ENCODE measurements at places on chromosomes 6 and 20.

DNA sequence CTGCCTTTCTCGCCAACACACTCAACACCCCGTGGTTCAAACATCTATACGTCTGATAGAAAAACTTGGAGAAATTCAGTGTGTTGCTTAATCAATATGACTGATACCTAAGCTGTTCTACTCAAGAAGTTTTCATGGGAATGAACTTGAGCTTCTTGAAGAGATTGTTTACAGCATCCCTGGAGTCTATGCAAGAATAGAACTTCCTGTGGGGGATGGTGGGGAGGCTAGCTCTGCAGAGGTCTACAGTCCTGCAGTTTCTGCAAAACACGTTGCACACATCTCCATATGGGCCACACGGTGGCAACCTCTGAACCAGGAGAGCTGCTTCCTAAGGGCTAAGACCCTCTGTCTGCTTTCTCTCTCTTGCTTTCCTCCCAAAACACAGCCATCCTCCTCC, 32.7 kb upstream of the FANCE start:
- no peak for DNase-seq

DNA sequence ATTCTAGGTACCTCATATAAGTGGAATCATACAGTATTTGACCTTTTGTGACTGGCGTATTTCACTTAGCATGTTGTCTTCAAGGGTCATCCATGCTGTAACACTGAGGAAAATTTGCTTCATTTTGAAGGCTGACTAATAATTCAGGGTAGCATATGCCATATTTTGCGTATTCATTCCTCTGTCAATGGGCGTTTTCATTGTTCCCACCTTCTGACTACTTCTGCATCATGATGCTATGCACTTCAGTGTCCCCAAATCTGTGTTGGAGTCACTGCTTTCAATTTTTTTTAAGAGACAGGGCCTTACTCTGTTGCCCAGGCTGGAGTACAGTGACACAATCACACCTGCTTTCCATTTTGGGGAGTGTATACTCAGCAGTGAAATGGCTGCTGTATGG, 51.6 kb downstream of the SYNDIG1 start:
- no peak for DNase-seq

DNA sequence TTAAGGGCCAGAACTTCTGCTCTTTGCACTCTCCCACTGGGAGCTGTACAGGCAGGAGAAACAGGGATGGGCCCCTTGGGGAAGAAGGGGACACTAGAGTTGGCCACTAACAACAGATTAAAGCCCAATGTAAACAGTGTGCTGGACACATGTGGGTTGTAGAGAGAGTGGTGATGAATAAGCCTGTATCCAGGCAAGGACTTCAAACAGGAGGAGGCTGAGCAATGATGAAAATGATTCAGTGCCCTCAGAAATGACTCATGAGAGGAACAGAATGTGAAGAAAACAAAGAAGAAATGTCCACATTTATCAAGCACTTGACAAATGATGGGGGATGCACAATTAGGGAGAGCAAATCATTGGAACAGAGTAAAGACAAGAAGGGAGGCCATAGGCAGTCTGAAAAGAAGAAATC, 242.3 kb downstream of the TBX18 start:
- DNase-seq: no peak

DNA sequence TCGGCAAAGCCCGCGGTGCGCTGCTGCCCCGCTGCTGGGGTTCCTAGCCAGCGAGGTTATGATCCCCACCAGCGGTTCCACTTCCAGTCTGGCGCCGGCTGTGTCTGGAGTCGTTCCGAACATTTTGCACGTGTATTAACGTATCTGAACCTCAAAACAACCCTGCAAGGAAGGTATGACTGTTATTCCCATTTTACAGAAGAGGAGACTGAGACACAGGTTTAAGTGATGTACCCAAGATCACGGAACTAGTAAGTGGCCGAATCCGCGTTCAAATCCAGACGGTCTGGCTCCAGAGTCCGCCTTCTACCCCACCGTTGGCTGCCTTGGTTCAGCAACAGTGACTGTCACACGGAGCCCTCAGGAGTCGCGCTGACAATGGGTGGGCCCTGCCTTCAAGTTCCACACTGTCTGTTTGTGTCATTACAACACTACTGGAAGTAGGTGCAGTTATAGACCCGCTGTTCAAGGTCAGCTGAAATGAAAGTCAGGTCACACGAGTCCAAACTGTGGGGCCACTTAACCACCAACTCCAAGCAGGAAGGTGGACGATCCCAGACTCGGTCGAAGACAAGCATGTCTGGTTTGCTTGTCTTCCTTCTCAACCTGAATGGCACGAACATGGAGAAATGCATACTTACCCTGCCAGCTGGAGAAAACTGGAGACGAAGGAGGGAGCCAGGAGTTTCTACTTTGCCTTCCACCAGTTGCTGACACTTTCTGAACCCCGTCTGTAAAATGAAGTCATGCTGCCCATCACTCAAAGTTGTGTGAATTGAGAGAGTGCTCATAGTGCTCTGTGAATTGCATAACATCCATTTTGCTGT, 803 bp upstream of the SRXN1 start:
- no peak for DNase-seq

GRCh38 chr20:34377072-34377847, 14.2 kb downstream of the ITCH start:
- DNase-seq: no peak

GRCh38 chr6:43173591-43174262, 2.7 kb downstream of the SRF start:
- DNase-seq: no peak

Data from CD4-positive, alpha-beta T cell treated with Interferon gamma for 1 hour (primary cell).